ENCODE measurements at places on chromosomes 16 and 17.

- no peak for DNase-seq
Measured at GRCh38 chr16:73047221-73047535, 750 bp downstream of the ZFHX3 start.

- DNase-seq, result no peak
Measured at GRCh38 chr17:82449883-82450356, 632 bp downstream of the CYBC1 start.

GRCh38 chr16:86375851-86376250, 134.5 kb upstream of the FOXF1 start:
- DNase-seq, result no peak

GRCh38 chr16:13885700-13886099, 34.3 kb upstream of the ERCC4 start:
- no peak for DNase-seq

DNA sequence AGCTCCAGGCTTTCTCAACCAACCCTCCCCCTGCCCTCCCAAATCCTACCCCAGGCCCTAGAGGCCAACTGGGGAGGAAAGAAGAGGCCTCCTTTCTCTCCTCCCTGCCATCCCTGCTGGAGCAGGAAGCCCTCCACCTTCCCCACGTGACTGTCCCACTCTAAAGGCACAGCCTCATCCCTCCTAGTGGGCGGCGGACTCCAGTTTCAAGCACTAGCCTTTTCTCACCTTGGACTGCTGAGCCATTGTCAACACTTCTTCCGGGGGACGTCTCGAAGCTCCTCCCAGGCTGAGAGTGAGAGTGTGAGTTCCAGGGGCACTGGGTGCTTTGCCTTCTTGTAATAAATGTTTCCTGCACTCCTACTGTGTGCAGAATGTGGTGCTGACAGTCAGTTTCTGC, 21.4 kb upstream of the IRX6 start:
- DNase-seq, result no peak

DNA sequence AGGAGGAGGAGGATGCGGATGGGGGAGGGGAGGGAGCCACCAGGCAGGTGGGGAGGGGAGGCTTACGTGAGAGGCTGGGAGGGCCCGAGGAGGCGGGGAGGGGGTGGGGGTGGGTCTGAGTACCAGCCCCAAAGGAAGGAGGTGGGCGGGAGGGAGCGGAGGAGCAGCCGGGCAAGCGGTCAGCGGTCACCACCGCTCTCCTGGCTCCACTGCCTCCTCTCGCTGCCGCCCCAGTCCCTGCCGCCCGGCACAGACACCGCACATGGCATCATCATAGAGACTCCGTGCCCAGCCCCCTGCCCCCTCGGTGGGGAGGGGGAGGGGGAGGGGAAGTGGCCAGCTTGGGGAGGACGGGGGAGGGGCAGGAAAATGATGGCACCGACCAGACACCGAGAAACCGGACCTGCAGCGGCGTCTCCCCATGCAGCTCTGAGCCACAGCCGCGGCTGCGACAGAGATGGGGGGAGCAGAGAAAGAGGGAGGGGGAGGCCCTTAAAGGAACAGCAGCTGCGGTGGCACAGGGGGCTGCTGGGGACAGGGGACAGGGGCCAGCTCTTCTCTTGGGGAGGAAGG, at the start of gene TLCD3B:
TSS of gene TLCD3B (minus strand) at position 431 of the 573 bp plus-strand sequence. CDS start 744 bp downstream, outside the sequence.
- no peak for DNase-seq

- DNase-seq, result no peak
Measured at GRCh38 chr16:10664720-10665126, 30.0 kb downstream of the TEKT5 start.

DNA sequence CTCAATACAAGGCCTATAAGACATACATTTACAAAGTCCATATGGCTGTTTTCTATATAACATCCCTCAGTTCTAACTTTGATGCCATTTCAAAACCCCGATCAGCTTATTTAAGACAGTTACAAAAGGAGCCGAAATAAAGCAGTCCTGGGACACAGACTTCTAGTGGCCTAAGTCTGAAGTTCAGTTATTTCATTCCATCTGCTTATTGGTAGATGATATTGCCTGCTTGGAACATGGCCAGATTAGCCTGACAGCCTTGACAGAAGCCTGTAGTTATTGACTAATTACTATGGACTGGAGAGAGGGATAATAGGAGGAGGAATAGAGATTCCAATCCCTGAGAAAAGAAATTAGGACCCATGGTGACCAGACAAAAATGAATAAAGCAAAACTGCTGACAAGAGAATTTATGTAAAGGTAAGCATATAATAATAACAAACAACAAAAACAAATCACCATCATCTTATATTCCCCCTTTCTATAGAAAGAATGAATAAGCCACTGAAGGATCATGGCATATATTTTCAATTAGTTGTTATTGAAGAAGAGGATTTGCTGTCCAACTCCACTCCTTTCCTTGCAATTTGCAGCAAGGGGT, 206.3 kb upstream of the TOM1L1 start:
- DNase-seq, result no peak

DNA sequence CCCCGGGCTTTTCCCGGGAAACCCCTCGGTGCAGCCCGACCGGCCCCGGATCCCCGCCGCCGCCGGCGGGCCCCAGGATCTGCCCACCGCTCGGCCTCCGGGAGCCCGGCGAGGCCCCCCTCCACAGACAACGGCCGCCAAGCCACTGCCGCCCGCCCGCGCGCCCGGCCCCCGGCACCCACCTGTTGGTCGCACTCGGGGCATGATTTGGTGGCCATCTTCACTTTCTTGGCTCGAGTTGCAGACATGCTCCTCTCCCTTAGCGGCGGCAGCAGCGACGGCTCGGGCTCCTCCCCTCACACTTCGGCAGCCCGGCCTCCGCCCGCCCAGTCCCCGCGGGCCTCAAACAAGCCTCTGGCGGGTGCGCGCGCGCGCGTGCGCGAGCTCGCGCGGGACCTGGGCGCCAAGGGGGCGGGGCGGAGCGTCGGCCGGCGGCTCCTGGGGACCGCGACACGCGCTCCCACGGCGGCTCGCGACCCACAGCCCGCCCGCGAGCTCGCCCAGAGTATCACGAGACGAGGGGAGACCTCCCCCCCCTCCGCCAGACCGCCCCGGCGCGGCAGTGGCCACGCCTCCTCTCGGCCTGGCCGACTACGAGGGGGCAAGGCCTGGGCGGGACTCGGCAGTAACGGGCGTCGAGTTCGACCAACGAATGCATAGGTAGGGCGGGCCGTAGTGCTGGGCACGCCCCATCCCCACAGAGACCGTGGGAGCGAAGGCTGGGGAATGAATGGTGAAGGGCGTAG, at the start of gene C16orf87:
TSS of gene C16orf87 (minus strand) at position 279 of the 746 bp plus-strand sequence. CDS start at position 248, 31 bp downstream.
- DNase-seq, result peak; percentile 86

DNA sequence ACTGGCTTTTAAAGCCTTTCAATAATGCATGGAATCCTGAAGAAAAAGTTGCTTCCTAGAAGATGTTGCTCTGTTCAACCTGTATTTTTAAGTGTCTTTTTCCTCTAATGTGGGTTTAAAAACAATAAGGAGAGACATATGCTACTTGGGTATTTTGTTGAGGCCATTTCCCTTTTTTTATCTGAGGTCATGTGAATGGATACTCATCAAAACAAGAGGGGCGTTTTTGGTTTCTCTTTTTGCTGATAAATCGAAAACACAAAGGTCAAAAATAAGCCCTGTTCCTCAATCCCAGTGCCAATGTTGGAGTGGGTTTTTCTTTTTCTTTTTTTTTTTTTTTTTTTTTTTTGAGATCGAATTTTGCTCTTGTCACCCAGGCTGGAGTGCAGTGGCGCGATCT, 468.0 kb upstream of the RBFOX1 start:
- DNase-seq, result no peak

GRCh38 chr17:44795928-44796327, 34.2 kb downstream of the GJC1 start:
- DNase-seq, result no peak

- DNase-seq, result no peak
Measured at GRCh38 chr16:53132406-53132805, 77.6 kb downstream of the CHD9 start.

DNA sequence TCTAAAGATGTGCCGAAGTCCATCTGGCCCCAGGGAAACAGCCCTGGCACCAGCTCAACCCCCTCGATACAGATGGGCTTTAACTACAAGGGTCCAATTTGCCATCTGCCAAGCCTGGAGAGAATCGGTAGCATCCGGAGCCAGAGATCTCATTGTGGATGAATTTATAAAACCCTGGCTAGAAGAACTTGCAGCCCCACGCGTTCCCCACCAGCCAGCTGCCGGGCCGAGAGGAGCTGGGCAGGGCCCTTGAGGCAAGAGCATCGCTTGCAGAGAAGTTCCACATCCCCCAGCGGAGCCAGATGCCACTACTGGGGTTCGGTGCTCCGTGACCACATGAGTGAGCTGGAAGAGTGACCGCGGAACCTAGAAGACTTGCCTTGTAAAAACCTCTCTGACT, 65.3 kb upstream of the NOL11 start:
- DNase-seq, result no peak

- no peak for DNase-seq
Measured at GRCh38 chr17:12659500-12659899, 6.2 kb upstream of the MYOCD start.

- peak; percentile 62 for DNase-seq
Measured at GRCh38 chr17:40322358-40323315, 13.7 kb downstream of the RARA start.

DNA sequence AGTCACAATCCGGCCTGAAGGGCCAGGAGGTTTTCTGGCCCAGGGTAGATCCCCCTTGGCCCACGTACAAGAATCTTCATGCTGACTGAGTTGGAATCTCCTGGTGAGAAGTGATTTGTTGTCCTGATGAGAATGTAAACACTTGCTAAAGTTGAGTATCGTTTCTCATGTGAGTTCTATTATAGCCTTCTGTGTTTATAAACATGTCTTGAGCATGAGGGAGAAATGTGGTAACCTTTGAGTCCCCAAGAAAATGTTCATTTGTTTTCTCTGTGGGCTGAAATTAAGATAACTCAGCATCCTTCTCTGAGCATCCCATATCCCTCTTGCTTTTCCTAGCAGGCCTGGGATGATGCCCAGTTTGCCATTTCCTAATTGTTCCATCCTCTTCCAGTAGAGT, 204.8 kb downstream of the FTO start:
- DNase-seq, result no peak

DNA sequence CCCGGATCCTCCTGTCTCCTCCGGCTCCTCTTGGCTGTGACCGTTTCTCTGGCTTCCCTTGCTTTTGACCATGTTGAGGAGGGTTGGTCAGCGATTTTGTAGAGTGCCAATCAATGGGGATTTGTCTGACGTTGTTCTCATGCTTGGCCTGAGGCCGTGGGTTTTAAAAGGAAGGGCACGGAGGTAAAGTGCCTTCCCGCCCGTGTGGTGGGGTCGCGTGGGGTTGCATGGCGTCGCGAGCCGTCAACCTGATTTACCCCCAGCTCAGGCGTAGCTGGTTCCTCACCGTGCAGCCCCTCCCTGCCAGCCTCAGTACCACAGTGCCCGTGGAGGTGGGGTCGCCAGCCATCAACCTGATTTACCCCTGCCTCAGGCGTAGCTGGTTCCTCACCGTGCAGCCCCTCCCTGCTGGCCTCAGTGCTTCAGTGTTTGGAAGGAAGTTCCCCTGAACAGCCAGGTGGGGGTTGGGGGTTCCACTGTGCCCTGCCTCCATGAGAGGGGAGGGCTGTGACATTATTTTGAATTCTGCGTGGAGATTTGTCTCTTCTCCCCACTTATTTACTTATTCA, 5.0 kb downstream of the TPSAB1 start:
- no peak for DNase-seq

DNA sequence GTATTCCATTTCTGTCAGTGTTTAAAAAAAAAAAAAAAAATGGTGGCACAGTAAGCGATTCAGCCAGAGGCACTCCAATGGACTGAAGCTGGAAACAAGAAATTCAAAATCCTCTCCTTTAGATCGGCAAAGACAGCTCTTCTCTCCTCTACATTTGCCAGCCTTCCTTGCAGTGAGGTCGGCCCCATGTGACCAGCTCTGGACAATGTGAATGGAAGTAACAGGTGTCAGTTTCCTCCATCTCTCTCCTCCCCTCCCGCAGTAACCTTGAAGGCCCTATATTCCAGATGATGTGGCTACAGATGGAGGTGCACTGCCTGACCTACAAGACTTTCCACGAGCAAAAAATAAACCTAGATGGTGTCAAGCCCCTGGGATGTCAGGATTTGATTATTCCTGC, 15.0 kb downstream of the CUEDC1 start:
- no peak for DNase-seq

Measured in PC-3 (cell line).